ENCODE measurements at places on chromosomes 3 and 15. TPM values are rescaled to one million over a fixed set of nuclear protein-coding genes. Genes with fewer than 3 reads are reported as not detected.

GRCh38 chr15:68819495-68820294 lies 1.0 kb downstream of the ANP32A start:
- peak overlapping the region; percentile 91 for H3K27ac ChIP-seq
- H3K4me1 ChIP-seq: peaks cover 22% of the 10 kb centered on the region
- no peaks in the 10 kb centered on the region for H3K36me3 ChIP-seq
- H3K27me3 ChIP-seq: no peaks in the 10 kb centered on the region
- peak overlapping the region; percentile 89 for H3K4me3 ChIP-seq

DNA sequence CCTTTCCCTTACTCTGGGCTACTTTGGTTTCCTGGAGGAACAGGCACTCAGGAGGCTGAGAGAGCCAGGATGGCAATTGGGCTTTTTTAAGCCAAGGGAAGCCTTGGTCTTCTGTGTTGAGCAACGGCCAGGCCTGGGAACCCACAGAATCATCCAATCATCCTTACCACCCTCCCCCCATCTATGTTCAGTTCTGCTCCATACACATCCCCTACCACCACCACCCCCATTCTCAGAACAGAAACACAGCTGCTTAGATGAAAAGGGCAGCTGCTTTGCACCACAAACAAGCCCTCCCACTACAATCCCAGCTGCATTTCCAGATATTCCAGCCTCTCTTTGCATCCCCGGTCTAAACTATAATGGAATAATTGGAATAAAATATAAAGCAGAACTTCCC lies 21.0 kb downstream of the SEMA5B start:
- H3K4me3 ChIP-seq: no peak overlapping the region
- H3K27me3 ChIP-seq: peaks cover 51% of the 10 kb centered on the region
- H3K4me1 ChIP-seq: no peaks in the 10 kb centered on the region
- DNase-seq: no peak
- H3K36me3 ChIP-seq: no peaks in the 10 kb centered on the region

DNA sequence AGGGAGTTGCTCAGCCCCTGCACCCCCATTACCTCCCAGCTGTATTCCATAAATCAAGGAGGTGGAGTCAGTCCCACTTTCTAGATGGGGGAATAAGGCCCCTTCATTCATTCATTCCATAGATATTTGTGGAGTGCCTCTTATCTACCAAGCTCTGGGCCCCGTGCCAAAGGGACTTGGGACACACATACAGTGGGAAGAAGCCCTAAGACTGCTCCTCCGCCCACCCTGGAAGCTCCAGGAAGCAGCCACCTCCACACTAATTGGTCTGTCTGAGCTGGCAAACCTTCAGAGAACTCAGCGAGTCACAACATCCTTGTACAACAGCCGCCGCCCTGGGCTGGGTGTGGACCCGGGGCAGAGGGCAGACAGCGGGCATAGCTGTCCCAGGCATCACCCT lies 6.4 kb downstream of the STRA6 start:
- no peaks in the 10 kb centered on the region for H3K27me3 ChIP-seq
- peak; percentile 98 for DNase-seq
- H3K4me3 ChIP-seq: no peak overlapping the region
- peaks cover 48% of the 10 kb centered on the region for H3K4me1 ChIP-seq

- H3K27me3 ChIP-seq: no peaks in the 10 kb centered on the region
- peaks cover 58% of the 10 kb centered on the region for H3K4me1 ChIP-seq
- 0 out of 2 replicates have a peak overlapping the region, but pooled peaks have one; percentile 41 for H3K4me3 ChIP-seq
- peak overlapping the region; percentile 73 for H3K27ac ChIP-seq
These were observed 75.5 kb downstream of the NEDD4 start for GRCh38 chr15:55917881-55918296.

DNA sequence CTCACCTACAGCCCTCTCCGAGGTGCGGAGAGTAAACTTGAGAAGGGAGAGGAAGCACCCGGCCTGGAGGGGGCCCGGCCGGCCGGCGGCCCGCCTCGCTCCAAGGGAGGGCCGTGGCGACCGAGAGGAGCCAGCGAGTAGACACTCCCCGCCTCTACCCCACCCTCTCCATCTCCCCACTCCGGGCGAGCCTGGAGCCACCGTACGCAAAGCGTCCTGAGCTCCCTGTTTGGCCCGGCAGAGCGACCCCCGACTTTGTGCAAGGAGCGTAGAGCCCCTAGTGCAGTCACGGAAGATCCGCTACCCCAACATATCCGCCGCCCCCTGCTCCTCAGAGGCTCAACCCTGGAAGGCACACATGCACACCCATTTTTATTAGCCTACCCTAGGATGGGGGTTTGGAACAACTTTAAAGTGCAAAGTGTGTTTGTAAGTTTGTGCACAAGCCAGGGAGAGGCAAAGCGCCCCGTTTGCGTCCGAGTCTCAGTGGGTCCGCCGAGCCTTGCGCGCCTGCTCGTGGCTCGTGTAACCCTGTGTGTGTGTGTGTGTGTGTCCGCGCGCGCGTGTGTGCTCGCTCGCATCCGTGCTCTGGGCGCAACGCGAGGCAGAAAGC lies 508 bp upstream of the SMAD6 start:
- DNase-seq: peak; percentile 89
- H3K4me3 ChIP-seq: peak overlapping the region; percentile 81
- no peaks in the 10 kb centered on the region for H3K36me3 ChIP-seq
- no peaks in the 10 kb centered on the region for H3K27me3 ChIP-seq
- H3K27ac ChIP-seq: peak overlapping the region; percentile 91

- H3K4me1 ChIP-seq: no peaks in the 10 kb centered on the region
- no peaks in the 10 kb centered on the region for H3K36me3 ChIP-seq
- no peak overlapping the region for H3K27ac ChIP-seq
- DNase-seq: no peak
These were observed 14.9 kb downstream of the SH3GL3 start for GRCh38 chr15:83462026-83462425.

DNA sequence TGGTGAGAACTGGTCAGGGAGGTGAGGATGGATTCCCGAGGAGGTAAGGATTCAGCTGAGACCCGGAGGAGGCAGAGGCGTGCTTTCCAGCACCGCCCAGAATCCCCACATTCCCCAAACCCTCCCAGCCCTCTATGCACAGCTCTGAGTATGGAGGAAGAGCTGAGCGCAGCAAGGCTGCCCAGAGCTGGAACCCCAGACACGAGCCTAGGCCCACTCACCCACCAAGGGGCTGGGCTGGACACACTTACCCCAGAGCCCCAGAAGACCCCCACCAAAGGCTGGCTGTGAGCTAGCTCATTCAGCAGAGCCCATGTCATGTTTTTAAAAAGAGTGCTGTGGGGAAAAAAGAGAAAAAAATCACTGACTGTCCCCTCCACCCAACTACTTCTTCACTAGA lies 271.5 kb downstream of the XXYLT1 start:
- peaks cover 8% of the 10 kb centered on the region for H3K27me3 ChIP-seq
- no peak for DNase-seq
- no peak overlapping the region for H3K27ac ChIP-seq
- no peaks in the 10 kb centered on the region for H3K36me3 ChIP-seq
- peaks cover 4% of the 10 kb centered on the region for H3K4me1 ChIP-seq

DNA sequence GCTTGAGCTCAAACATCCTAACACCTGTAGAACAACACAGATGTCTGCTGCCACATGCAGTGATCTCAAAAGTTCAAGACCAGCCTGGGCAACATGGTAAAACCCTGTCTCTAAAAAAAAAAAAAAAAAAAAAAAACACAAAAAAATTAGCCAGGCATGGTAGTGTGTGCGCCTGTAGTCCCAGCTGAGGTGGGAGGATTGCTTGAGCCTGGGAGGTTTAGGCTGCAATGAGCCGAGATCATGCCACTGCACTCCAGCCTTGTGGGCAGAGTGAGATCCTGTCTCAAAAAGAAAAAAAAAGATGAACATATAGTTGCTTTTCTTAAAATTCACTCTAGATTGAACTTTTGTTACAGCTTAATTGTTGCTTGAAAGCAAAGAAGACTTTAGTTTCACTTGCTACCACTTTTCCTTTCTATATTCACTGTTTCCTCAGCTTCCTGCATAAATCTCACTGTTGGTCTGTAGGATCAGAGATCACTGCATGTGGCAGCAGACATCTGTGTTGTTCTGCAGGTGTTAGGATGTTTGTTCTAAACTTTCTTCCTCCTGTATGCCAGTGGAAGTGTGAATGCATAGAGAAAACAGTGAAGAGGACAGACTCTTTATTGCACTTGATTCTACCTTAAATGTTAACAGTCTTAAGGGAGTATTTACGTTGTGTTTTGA lies 12.6 kb downstream of the RAB11A start:
- H3K4me3 ChIP-seq: no peak overlapping the region
- peaks cover 61% of the 10 kb centered on the region for H3K36me3 ChIP-seq
- no peak overlapping the region for H3K27ac ChIP-seq

DNA sequence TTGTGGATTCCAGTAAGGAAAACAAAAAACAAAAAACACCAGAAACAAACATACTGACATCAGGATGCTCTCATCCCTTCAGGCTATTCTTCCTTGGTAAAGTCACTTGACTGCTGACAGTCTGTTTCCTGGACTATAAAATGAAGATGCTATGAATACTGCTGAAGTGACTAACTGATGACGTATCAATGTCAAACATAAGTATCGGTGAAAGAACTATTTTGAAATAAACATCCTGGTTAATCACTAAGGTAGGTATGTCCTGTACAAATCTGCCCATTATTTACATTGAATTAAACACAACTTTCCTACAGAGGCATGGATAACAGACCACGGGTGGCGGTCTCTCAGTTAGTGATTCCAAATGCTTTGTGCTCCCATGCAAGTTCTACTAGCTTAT lies 45.9 kb downstream of the CHAC1 start:
- H3K4me3 ChIP-seq: no peak overlapping the region
- H3K4me1 ChIP-seq: peaks cover 15% of the 10 kb centered on the region
- H3K27me3 ChIP-seq: no peaks in the 10 kb centered on the region
- H3K27ac ChIP-seq: peak overlapping the region; percentile 56

- H3K27me3 ChIP-seq: no peaks in the 10 kb centered on the region
- H3K4me3 ChIP-seq: no peak overlapping the region
- no peak for DNase-seq
- H3K4me1 ChIP-seq: peaks cover 25% of the 10 kb centered on the region
These were observed 326.7 kb upstream of the TBL1XR1 start for GRCh38 chr3:177523872-177524438.

- no peak overlapping the region for H3K4me3 ChIP-seq
- H3K4me1 ChIP-seq: peaks cover 15% of the 10 kb centered on the region
- no peaks in the 10 kb centered on the region for H3K27me3 ChIP-seq
These were observed 279.2 kb upstream of the TBL1XR1 start for GRCh38 chr3:177476495-177476894.

DNA sequence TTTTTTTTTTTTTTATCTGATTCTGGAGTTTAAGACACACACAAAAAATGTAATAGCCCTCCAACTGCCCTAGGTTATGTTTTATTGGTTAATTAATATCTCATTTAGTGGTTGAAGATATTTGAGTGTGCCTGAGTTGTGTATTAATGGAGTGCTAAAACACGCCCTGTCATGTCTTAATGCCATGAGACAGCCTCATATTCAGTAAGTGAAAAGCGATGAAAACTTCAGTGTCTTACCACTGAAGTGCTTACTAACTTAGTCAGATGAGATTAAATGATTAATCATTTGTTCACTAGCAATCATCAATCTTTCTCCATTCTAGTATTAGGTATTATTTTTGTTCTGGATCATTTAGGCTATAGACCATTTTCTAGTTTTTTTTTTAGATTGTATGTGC lies 544.7 kb upstream of the ROBO2 start:
- H3K27me3 ChIP-seq: no peaks in the 10 kb centered on the region
- H3K4me3 ChIP-seq: no peak overlapping the region
- peaks cover 6% of the 10 kb centered on the region for H3K4me1 ChIP-seq
- no peaks in the 10 kb centered on the region for H3K36me3 ChIP-seq

DNA sequence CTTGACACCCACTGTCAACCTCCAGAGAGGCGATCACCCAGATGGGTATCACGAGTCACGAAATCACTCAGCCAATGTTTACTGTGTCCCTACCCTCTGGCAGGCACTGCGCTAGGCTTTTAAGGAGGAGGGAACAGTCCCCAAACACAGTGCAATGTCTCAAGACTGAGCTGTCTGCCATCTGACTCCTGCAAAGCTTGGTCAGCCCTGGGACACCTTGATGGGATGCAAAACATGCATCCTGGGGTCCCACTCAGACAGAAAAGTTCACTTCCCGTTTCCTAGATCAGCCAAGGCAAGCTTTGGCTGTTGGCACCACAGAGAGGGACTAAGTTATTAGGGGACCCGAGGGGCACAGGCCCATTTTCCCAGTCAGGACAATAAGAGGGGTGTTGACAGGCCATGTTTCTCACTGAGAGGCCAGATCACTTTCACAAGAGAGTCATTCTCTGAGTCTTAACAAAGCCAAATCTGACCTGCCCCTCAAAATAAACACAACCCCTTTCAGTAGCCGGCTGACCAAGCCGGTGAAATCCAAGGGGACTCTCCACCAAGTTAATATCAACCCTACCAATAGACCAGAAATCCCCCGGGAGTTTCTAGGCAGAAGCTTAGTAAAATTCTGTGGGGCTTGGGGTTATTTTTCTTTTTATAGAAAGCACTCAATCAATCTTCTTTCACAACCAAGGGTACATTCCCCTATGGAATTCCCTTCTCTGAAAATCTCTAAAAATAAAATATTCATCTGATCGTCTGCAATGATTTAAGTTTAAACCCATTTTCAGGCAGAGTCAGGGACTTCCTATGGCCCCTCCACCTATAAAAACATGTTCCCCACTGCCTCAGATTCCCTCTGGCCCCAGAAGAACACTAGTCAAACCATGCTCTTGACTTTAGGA lies 3.5 kb downstream of the RFTN1 start:
- peaks cover 25% of the 10 kb centered on the region for H3K4me1 ChIP-seq
- no peak for DNase-seq
- H3K36me3 ChIP-seq: no peaks in the 10 kb centered on the region

GRCh38 chr15:85661859-85662258 lies 132.9 kb downstream of the KLHL25 start:
- no peak overlapping the region for H3K27ac ChIP-seq
- DNase-seq: no peak
- peaks cover 19% of the 10 kb centered on the region for H3K36me3 ChIP-seq
- H3K4me3 ChIP-seq: no peak overlapping the region

DNA sequence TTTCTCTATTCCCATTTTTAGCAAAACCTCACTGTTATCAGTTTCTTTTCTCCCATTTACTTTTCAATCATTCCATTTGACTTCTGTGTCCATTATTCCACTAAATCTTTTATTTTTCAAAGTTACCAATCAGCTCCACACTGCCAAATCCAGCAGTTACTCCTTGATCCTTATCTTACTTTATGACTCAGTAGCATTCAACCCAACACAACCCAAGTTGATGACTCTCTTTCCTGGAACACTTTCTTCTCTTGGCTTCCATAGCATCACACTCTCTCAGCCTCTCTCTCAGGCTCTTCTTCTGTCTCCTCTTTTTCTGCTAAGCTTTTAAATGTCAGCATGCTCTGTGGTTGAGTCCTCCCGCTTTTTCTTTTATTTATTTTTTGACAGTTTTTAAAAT lies 36.3 kb downstream of the RASGRP1 start:
- peak; percentile 90 for DNase-seq
- no peaks in the 10 kb centered on the region for H3K27me3 ChIP-seq
- peaks cover 51% of the 10 kb centered on the region for H3K4me1 ChIP-seq
- H3K36me3 ChIP-seq: no peaks in the 10 kb centered on the region

DNA sequence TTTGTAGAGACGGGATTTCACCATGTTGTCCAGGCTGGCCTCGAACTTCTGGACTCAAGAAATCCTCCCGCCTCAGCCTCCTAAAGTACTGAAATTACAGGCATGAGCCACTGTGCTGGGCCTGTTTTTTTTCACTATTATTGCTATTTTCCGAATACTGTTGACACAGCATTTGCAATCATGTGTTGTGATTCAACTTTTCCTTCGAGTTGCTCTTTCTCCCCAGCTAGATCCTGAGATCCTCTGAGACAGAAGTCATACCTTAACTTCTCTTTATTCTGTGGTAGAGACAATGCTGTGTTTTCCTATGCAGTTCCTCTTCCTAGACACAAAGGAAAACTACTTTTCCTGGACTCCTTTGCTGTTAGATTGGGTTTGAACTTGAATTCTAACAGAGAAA lies 46.4 kb upstream of the USP3 start:
- no peak for DNase-seq
- 0 out of 2 replicates have a peak, but pooled peaks cover 6% of the 10 kb centered on the region for H3K4me1 ChIP-seq
- 0 out of 2 replicates have a peak, but pooled peaks cover 3% of the 10 kb centered on the region for H3K27me3 ChIP-seq
- no peak overlapping the region for H3K4me3 ChIP-seq

The SOX14 gene
- total RNA-seq: not detected

The RPL35A gene
- total RNA-seq: 405 TPM

All from GM23248 (cell line).